ENCODE measurements at places on chromosomes 6 and 20.

DNA sequence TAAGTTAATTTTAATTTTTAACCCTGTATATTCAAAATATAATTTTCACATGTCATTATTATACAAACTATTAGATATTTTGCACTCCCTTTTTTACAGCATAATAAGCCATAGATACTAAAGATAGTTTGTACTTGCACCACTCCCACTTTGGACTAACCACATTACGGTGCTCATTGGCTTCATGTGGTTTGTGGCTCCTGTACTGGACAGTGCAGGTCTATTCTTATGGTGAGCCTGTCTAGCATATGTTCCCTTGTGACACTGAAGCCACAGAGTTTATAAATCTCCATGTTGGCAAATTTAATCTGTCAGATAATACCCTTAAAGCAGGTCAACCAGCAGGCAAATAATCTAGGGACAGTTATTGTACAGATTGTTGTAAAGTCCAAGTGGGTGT lies 354.4 kb upstream of the KCNQ5 start:
- H3K27ac ChIP-seq, result no peak overlapping the region
- H3K27me3 ChIP-seq, result no peaks in the 10 kb centered on the region
- DNase-seq, result no peak
- H3K4me3 ChIP-seq, result no peak overlapping the region

- no peak overlapping the region for H3K27ac ChIP-seq
- H3K4me3 ChIP-seq, result no peak overlapping the region
- DNase-seq, result no peak
These were observed 174.8 kb downstream of the IBTK start for GRCh38 chr6:82072751-82073150.

DNA sequence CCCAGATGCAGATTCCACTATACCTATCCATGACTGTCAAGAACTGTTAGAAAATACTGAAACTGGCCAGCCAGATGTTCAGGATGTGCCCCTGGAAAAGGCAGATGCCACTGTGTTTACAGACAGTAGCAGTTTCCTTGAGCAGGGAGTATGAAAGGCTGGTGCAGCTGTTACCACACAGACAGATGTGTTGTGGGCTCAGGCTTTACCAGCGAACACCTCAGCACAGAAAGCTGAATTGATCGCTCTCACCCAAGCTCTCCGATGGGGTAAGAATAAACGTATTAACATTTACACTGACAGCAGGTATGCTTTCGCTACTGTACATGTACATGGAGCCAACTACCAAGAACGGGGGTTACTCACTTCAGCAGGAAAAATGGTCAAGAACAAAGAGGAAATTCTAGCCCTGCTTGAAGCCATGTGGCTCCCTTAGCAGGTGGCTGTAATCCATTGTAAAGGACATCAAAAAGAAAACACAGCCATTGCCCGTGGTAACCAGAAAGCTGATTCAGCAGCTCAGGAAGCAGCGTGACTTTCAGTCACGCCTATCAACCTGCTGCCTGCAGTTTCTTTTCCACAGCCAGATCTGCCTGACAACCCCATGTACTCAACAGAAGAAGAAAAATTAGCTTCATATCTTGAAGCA lies 459.7 kb upstream of the HTR1E start:
- no peaks in the 10 kb centered on the region for H3K36me3 ChIP-seq
- H3K27ac ChIP-seq, result no peak overlapping the region
- H3K4me3 ChIP-seq, result no peak overlapping the region

- H3K4me3 ChIP-seq, result no peak overlapping the region
- no peaks in the 10 kb centered on the region for H3K36me3 ChIP-seq
- H3K4me1 ChIP-seq, result no peaks in the 10 kb centered on the region
- DNase-seq, result no peak
- no peaks in the 10 kb centered on the region for H3K27me3 ChIP-seq
- H3K27ac ChIP-seq, result no peak overlapping the region
These were observed 72.4 kb downstream of the PLG start for GRCh38 chr6:160774399-160774798.

DNA sequence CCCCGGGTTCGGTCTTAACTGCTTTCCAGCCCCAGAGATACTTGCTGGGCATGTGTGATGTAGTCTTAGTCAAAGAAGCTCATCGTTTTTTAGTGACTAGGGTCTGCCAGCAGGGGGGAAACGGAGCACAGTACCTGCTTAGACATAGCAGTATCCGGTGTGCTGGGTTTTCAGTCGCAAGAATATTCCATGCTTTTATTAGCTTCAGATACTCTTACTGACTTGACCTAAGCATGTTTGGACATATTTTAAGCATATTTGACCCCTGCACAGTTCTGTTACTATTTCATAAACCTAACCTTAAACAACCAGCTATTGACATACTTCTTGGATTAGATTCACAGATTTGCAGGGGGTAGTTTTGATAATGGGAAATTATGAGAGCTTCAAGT lies 3.0 kb downstream of the E2F3 start:
- peaks cover 3% of the 10 kb centered on the region for H3K27me3 ChIP-seq
- H3K27ac ChIP-seq, result peak overlapping the region; percentile 95
- peaks cover 55% of the 10 kb centered on the region for H3K4me1 ChIP-seq

- H3K27ac ChIP-seq, result no peak overlapping the region
- no peak overlapping the region for H3K4me3 ChIP-seq
- DNase-seq, result no peak
- H3K36me3 ChIP-seq, result peaks cover 8% of the 10 kb centered on the region
These were observed 5.9 kb upstream of the CDK5RAP1 start for GRCh38 chr20:33407251-33407650.

- H3K27me3 ChIP-seq, result no peaks in the 10 kb centered on the region
- H3K4me1 ChIP-seq, result no peaks in the 10 kb centered on the region
- no peaks in the 10 kb centered on the region for H3K36me3 ChIP-seq
- no peak overlapping the region for H3K4me3 ChIP-seq
- no peak overlapping the region for H3K27ac ChIP-seq
- no peak for DNase-seq
These were observed 796.5 kb downstream of the PRIM2 start for GRCh38 chr6:58113960-58114359.

GRCh38 chr6:39218868-39219567 lies 10.3 kb downstream of the KCNK5 start:
- DNase-seq, result no peak
- H3K4me1 ChIP-seq, result peaks cover 44% of the 10 kb centered on the region
- no peak overlapping the region for H3K4me3 ChIP-seq
- no peaks in the 10 kb centered on the region for H3K27me3 ChIP-seq

DNA sequence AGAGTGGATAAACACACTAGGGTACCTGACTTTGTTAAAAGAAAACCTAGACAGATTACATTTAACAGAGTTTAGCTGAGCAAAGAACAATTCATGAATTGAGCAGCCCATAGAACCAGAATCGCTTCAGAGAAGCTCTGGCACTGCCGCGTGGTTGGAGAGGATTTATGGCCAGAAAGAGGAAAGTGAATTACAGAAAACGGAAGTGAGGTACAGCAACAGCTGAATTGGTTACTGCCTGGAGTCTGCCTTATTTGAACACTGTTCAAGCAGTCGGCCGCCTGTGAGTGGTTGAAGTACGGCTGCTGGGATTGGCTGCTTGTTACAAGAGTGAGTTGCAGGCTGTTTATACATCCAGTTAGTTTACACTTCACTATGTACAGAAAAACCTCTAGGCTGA lies 253.8 kb upstream of the CDYL start:
- peaks cover 55% of the 10 kb centered on the region for H3K27me3 ChIP-seq
- no peak overlapping the region for H3K4me3 ChIP-seq
- DNase-seq, result no peak
- H3K36me3 ChIP-seq, result no peaks in the 10 kb centered on the region
- no peak overlapping the region for H3K27ac ChIP-seq

GRCh38 chr6:24439858-24440539 lies 37.3 kb downstream of the MRS2 start:
- no peak overlapping the region for H3K27ac ChIP-seq
- no peak overlapping the region for H3K4me3 ChIP-seq
- H3K4me1 ChIP-seq, result no peaks in the 10 kb centered on the region
- H3K27me3 ChIP-seq, result no peaks in the 10 kb centered on the region

DNA sequence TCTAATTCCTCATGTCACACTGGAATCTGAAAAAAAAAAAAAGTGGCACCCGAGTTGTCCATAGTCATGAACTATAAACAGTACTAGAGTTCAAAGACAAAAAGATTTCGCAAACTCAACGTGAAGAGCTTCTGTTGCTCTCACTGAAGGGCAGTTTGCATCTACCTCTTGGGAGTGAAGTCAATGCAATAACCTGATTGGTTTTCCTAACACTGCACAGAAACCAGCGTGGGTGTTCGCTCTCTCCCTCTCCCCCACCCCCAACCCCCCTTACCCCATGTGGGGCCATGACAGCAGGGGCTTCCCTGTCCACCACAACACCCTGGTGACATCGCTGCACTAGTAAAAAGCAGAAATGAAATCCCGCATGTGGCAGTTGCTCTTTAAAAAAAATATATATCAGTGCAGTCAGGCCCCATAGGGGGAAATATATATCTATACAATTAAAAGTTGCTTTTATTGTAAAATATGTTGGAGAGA lies 66.9 kb downstream of the GMPR start:
- H3K4me3 ChIP-seq, result no peak overlapping the region
- DNase-seq, result no peak
- H3K27me3 ChIP-seq, result no peaks in the 10 kb centered on the region

Data from activated naive CD8-positive, alpha-beta T cell treated with anti-CD3 and anti-CD28 coated beads for 36 hours (primary cell).